ENCODE measurements at places on chromosomes 5 and 9.

DNA sequence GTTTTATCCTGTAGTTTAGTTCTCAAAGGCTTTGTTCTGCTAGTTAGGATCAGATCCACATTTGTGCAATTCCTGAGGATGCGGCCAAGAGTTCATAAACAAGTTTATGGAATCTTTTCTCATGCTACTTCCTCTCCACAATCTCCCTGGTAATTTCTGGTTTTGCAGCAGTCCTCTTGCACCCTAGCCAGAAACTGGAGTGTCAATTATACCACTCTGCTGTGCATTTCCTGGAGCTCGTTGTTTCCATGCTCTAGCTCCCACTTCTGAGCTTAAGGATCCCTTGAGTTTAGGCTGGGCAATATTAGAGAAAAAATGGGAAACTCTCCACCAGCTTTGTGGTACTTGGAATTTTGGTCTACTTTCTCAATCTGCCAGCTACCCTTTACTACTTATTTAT is 474.7 kb downstream of the DIRAS2 start:
- no peak for DNase-seq

- DNase-seq, result no peak
Observed at GRCh38 chr5:77893225-77893860, 117.2 kb upstream of the TBCA start.

DNA sequence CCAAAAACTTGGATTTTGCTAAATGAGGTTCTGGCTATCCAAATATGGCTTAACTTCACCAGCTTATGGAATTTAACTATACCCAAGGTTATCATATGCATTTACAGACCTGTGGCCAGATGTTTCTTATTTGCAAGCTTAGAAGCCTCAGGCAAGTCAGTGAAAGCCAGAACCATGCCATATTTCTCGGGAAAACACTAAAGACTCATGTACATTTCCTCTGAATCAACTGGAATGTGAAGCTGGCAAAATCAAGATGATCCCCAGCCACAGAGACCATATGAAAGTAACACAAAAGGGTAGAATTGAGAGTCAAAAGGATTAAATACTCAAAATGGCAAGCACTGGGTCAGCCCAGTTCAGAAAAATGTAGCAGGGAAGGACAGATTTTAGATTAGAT is 76.4 kb upstream of the SLC1A1 start:
- DNase-seq, result no peak

DNA sequence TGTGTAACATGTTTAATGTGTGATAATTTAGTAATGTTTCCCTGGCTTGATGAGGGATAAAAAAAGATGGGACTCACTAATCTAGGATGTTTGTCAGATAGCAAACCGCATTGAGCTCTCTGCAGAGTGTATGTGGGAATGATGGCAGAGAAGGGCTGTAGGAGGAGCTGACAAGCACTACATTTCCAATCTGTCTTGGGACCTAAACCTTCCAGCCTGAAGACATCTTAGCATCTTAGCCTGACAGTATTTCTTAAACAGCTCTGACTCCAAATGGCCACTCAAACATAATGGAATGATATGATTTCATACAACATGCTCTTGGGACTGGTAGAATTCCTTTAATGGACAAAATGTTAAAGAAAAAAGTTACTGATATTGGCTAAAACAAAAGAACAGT is 116.7 kb downstream of the PPP2R2B start:
- DNase-seq, result no peak
